Fibroblast of skin of scalp (primary cell): ENCODE measurements at places on chromosomes 4 and X.

DNA sequence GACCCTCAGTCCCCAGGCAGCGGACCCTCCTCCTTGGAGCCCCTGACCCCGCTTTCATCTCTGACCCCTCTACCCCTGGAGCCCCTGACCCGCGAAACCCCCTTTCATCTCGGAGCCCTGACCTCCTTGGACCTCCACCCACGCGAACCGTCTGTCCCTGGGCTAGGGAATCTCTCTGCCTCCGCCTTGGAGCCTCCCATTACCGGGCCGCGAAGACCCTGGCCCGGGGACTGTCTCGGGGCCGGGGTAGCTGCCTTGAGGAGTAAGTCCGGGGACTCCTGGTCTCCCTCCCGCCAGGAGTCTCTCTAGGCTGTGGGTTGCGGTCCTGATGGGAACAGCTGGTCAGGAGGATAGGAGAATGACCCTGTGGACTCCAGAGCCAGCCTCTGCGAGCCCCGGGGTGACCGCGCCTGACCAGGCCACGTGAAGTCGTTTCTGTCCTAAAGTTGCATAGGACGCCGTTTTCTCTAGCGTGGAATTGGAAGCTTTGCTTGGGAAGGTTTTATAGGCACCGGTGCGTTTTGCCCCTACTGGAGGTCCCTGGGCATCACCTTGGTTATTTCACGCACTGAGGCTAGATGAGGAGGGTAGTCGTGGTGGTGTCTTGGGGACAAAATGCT is 824 bp downstream of the TBC1D14 start:
- no peak for DNase-seq

- no peak for DNase-seq
Measured at GRCh38 chrX:33207056-33207455, 4.3 kb downstream of the DMD start.

GRCh38 chr4:189420572-189420971 is 520.1 kb upstream of the FRG1 start:
- no peak for DNase-seq

- no peak for DNase-seq
Measured at GRCh38 chr4:117284736-117285135, 199.4 kb upstream of the TRAM1L1 start.

DNA sequence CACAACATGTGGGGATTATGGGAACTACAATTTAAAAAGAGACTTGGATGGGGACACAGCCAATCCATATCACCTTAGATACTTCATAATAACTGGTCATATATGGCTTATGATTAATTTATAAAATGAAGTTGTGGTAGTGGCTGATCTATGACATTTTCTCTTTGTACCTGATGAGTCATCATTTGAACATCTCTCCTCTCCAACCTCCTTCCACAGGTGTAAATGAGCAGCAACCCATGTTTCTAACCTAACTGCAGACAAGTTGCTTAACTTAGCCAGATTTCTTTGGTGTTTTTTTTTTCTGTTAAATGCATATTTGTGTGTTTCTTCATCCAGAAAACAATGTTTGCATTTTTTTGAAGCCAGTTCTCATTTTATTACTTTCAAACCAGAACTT is 42.6 kb downstream of the SPANXA2 start:
- DNase-seq: no peak

DNA sequence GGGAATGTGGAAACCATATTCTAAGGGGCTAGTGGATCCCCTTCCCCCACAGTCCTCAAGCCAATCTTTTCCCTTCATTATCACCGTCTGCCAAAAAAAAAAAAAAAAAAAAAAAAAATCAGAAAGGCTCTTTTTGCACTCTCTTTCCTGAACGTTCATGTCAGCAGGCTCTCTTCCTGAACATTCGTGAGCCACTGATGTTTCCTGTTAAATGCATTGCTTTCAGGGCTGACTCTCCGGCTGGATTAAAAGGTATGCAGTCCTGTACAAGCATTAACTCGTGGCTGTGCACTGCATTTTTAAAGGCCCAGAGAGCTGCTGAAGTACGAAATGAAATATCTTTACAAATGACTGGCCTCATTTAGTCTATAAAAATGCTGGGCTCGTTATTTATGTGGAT is 34.0 kb upstream of the TSPAN5 start:
- DNase-seq: peak; percentile 10

- DNase-seq: no peak
Measured at GRCh38 chr4:102647117-102647516, 113.7 kb downstream of the MANBA start.

GRCh38 chrX:30580641-30581040 is 3.1 kb upstream of the TASL start:
- no peak for DNase-seq
